ENCODE measurements at places on chromosomes 6 and 20.

GRCh38 chr6:165829376-165829775 is 166.3 kb upstream of the PDE10A start:
- DNase-seq: no peak

DNA sequence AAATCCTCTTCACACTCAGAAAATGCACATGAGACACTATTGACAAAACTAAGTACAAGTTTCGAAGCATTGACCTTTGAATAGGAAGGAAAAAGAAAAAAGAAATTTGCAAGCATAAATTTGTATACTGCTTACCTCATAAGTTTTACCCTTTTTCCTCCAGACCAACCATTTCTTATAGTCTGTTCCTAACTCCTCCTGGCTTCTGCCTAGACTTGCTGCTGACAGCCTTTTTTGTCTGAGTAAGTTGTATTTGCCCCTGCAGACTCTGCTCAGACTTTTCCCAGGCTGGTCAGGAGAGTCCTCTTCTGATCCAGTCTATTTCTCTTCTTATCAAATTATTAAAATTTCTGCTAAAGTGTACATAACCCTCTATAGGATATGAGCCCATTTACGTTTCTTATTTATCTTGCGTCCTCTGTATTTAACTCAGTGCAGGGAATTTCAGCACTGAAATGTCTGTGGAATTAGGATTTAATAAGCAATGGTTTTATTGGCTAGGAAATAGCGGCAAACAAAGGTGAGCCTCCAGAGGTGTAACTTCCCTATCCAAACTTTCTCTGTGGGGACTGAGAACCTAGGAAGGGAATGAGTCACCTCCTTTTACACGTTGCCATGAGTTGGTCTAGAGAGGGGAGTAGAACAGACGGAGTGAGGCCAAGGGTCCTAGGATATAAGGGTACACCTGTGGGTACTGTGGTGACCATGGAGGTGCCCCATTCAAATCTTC is 207.1 kb upstream of the MARCKS start:
- DNase-seq: no peak

DNA sequence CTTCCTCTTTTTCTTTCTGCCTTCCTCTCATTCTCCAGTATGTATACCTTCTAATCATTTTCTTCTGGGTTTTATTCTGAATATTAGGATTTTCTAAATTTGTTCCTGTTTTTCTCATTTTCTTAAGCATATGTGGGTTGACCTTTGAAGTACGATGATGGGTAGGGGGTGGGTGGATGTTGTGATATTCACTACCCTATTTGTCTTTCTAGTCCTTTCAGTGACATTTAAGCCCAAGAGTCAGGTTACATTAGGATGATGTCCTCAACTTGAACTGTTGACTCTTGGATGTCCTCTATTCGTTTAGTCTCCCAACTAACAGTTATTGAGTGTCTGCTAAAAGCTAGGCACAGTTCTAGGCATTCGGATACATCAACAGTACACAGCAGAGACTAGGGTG is 7.3 kb downstream of the ABT1 start:
- DNase-seq: no peak

DNA sequence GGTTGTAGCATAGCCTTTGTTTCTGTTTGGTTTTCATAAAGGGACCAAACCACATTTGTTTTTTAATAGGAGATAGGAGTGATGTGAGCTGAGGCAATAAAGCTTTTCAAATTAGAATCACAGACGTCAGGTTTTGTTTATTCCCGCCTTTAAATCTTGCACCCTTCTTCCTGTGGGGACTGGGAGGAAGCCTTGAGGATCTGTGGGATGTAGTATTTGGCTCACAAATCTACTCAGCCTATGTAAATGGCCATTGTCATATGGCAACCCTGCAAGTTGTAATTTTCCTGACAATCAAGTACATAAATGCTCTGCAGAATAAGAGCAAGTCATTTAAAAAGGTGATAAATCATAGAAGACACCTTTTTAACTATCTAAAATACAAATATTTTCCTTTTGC is 110.4 kb downstream of the ADGRG6 start:
- DNase-seq: no peak

GRCh38 chr6:52046456-52046855 is 41.0 kb downstream of the PKHD1 start:
- DNase-seq: no peak

- no peak for DNase-seq
Measured at GRCh38 chr6:16551466-16551865, 209.8 kb downstream of the ATXN1 start.

- DNase-seq: no peak
Measured at GRCh38 chr6:168123165-168123911, 44.3 kb upstream of the FRMD1 start.

DNA sequence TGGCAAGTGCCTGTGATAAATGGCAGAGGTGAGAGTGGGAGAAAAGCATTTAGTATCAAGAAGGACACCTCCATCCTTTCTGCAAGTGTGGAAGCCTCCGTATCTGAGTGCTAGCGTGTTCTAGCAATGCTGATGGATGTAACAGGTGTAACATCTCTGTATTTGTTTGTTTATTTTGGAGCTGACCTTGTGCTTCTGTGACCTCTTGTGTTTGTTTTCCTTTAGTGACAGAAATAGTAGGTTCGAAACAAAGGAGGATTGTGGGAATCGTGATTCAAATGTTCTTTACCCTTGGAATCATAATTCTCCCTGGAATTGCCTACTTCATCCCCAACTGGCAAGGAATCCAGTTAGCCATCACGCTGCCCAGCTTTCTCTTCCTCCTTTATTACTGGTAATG is 60.4 kb downstream of the SLC22A3 start:
- no peak for DNase-seq

- DNase-seq: no peak
Measured at GRCh38 chr6:124881898-124882578, 80.2 kb upstream of the RNF217 start.

GRCh38 chr20:63023936-63024571 is 17.3 kb upstream of the BHLHE23 start:
- no peak for DNase-seq

DNA sequence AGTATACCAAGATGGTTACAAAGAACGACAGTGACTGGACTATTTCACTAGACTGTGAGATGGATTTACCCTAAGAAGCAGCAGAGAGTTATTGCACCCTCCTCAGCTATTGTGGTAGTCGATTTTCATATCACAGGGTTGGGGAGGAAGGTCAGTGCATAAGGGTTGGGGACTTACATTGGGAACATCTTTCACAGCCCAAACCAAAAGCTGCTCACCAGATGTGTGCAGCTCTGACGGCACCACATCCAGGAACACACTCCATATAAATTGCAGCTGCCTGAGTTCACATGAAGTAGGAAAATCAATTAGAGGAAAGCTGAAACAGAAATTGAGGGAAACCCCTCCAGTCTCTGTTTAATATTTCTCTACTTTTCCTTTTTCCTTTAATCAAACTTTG is 470.5 kb upstream of the NRSN1 start:
- DNase-seq: no peak
